ENCODE measurements at places on chromosomes 1 and 21.

GRCh38 chr1:223401873-223402789 is 8.9 kb downstream of the CCDC185 start:
- DNase-seq: no peak

- DNase-seq: no peak
Measured at GRCh38 chr1:164983023-164983650, 373.4 kb downstream of the LMX1A start.

DNA sequence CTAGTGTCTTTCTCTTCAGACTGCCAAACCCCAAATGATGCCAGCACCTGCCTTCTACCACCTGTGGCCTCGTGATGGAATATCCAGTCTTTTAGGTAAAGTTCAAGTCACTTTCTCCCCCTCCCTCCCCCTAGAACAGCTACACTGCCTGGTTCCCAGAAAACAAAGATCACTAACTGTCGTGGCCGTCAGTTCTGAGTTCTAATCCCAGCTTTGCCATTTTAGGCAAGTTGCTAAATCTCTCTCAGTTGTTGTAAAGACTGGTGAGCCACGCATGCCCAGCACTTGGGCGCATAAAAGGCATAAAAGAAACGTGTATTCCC is 648 bp upstream of the TRAPPC3 start:
- no peak for DNase-seq

DNA sequence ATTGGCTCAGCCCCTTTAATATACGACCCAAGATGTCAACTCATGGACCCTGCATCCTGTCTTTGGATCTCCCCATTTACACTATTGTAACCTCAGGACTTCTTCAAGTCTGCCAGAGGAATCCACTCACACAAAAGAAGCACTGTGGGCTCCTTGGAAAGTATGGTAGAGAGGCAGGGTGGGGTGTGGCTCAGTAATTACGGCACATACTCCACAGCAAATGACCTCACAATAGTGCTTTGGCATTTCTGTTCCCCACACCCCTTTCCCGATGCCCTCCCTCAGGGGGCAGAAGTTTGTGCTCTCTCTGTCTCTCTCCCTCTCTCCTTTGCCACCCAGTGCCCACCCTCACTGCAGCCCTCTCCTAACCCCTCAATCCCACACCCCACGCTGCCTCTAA is 27.8 kb upstream of the IFNAR2 start:
- no peak for DNase-seq

DNA sequence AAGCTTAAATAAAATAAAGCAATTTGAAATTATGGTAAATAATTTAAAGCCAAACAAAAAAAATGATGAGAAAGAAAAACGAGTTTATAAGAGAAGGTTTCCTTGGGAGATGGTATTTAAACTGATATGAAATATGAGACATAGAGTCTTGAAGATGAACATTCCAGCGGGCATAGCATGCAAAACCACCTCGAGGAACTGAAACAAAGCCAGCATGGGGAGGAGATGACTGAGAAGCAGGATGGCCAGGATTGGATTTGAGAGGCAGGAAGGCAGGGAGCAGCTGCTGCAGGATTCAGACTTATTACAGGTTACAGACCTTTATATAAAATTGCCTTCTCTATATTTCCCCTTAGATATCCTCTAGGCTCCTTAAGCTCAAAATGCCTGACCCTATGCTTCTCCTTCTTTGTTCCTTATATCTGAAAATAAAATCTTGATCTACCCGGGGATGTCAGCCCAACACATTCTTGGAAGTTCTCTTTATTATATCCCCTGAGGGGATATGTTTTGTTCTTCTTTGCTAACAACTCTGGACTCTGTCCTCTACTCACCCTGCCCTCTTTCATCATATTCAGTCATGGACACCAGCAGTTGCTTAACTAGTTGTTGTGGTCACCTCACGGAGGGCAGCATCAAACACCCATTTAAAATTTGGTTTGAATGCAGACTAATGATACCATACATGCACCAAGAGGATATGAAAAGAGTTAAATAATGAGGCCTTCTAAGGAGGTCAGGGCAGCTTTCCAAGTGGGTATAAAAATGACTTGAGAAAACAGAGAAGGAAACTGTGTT is 719.1 kb upstream of the B3GALT2 start:
- no peak for DNase-seq

GRCh38 chr1:226590614-226591013 is 42.0 kb downstream of the STUM start:
- DNase-seq: no peak

DNA sequence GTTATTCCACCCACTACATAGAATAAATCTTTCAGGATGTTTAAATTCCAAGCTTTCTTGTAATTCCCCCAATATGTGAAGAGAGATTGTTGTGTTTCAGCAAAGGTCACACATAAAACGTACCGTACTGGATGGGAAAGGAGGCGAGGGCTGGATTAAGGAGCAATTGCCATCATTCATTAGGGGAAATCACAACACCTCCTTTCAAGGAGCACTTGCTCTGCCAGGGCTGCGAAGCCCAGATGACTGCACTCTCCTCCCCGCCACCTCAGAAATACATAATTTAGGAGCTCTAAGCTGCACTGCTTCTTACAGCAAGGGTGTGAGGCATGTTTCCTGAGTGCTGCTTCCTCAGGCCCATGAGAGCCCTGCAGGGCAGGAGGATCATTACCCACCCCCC is 29.6 kb downstream of the MATN1 start:
- no peak for DNase-seq

- no peak for DNase-seq
Measured at GRCh38 chr1:111476761-111477309, 3.1 kb downstream of the C1orf162 start.

- no peak for DNase-seq
Measured at GRCh38 chr1:80779275-80779674, 1021.5 kb upstream of the ADGRL2 start.

GRCh38 chr1:151193856-151194255 is 3.9 kb upstream of the VPS72 start:
- no peak for DNase-seq

DNA sequence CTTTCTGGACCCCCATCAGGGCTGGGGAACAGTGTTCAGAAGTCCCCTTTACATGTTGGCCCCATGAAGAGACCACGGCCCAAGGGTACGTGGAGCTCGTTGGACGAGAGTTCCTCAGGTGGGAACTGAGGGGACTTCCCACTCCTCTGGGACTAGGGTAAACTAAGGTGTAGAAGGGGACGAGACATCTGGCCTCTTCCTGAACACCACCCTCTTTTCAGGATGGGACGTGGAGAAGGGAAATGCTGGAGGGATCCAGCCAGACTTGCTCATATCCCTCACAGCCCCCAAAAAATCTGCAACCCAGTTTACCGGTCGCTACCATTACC is 2.0 kb downstream of the NAXE start:
- no peak for DNase-seq

DNA sequence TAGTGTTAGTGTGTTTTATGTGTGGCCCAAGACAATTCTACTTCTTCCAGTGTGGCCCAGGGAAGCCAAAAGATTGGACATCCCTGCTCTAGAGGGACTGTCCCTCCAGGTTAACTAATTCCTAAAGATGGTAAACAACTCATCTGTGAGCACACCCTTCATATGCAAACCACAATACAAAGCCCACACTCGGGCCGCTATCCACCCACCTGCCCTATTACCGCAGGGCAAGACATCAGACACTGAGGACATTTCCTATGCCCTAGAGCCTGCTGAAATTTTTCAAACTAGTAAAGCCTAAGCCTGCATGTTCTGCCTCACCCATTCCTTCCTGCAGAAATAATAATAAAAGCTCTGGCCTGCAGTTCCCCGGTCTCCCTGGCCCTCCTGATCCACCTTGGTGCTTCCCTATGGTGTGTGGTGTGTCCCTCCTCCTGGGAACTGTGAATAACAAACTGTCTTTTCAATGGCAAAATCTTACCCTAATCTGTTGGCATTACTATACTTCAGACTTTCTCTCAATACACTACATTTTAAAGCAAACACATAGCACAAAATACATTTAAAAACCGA is 39.3 kb upstream of the NTPCR start:
- no peak for DNase-seq

DNA sequence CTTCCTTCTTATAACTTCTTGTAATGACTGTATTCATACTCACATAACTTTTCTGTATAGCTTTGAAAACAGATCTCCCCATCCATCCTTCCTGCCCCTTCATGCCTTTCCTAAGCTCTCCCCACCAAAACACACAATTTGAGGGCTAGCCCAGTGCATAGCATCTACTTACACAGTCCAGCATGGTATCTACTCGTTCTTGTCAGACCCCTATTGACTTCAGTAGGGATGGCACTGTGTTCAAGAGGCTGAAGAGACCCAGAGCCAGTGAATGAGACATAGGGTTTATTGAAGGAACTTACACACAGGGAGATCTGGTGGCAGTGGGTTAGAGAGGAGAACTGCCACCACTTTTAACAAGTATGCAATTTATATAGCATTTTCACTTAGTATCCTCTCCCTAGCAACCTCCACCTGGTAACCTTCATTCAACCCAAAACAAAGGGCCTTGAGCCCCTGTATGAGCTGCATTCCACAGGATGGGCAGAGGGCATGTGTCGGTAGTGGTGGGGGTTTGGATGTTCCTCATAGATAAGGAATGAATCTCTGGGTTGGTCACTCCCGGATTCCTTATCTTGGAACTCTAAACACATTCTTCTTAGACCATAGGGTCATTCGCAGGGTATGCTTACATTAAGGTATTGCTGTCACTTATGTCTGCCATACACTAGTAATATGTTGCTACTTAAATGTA is 64.9 kb upstream of the GNG12 start:
- no peak for DNase-seq

GRCh38 chr1:217534566-217534965 is 96.3 kb downstream of the GPATCH2 start:
- DNase-seq: no peak

GRCh38 chr1:36099681-36100341 is 11.1 kb downstream of the ADPRS start:
- DNase-seq: peak; percentile 72

DNA sequence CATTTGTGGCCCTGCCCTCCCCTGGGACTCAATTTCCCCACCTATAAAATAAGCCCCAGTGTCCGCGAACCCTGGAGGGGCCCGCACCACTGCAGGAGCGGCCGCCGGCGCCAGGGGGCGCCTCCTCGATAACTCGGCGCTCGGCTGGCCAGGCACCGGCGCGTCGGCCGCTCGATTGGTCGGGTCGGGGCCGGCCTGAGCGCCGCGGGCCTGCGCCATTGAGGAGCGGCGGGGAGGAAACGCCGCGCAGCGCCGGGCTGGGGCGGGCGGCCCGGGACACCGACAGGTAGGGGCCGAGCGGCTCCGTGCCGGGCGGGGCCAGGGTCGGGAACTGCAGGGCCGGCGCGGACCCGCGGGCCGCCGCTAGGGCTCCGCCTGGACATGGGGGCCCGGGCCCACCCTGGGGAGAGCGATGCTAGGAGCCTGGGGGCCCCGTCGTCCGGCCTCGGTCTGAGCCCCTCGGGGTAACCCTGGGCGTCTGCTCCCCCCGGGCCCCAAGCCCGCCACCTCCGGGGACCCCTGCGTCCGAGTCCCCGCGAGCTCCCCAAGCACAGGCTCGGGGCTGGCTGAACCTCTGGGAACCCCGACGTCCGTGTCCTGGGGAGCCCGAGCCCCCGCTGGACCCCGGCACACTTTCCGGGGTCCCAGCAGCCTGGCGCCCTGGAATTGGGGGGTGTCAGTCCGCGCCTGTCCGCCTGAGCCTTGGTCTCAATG is at the start of gene VPS13D:
TSS of gene VPS13D (plus strand) at position 196 of the 714 bp plus-strand sequence. CDS start 4,237 bp downstream, outside the sequence.
- peak; percentile 85 for DNase-seq

- DNase-seq: peak; percentile 77
Measured at GRCh38 chr1:201019321-201019977, 4.1 kb downstream of the KIF21B start.

- no peak for DNase-seq
Measured at GRCh38 chr1:159228554-159228953, 23.9 kb downstream of the ACKR1 start.

- DNase-seq: no peak
Measured at GRCh38 chr1:214719207-214719606, 116.2 kb downstream of the CENPF start.

DNA sequence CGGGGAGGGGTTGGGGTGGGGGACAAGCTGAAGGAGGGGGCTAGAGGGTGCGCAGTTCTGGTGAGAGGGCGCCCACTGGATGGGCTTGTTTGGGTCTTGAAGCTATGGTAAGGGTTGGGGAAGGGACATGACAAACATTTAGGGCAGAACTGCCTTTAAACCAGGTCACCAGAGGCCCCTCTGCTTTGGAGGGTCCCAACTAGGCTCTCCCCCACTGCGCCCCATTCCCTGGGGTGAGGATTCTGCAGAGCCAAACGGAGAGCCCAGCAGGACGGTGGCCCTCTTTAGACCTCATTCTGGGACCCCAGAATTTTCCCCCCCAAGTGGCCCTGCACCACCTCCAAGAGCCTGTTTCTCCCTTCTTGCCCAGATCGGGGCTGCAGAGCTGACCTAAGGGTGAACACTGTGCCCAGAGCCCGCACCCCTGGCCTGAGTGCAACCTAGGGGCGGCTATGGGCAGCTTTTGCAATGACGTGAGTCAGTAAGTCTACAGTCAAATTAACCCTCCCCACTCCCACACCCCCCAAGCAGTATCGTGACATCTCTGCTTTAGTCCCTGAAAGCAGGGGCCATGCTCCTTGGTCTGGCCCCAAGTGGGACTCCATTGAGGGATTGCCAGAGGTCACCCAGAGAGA is 593.8 kb downstream of the MATN1 start:
- no peak for DNase-seq

- DNase-seq: no peak
Measured at GRCh38 chr1:65980237-65980636, 187.5 kb downstream of the PDE4B start.

- DNase-seq: no peak
Measured at GRCh38 chr21:33608559-33608958, 20.1 kb upstream of the DONSON start.

DNA sequence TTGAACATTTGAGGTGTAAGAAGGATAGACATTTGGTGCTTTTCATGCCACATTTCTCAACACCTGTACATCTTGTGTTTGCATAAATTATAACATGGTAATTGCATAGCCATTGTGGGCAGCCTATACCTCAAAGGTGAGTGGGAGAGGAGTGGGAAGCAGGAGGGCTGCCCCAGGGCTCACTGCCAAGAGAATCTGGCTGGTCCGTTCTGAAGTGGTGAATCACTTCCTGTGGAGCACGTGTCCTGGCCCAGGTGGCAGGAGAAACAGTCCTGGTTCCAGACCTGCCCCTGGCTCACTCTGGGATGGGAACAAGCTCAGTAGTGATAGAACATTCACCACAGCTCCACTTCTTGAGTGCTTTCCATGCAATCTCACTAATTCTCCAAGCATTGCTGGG is 11.6 kb upstream of the OLFML2B start:
- DNase-seq: no peak

DNA sequence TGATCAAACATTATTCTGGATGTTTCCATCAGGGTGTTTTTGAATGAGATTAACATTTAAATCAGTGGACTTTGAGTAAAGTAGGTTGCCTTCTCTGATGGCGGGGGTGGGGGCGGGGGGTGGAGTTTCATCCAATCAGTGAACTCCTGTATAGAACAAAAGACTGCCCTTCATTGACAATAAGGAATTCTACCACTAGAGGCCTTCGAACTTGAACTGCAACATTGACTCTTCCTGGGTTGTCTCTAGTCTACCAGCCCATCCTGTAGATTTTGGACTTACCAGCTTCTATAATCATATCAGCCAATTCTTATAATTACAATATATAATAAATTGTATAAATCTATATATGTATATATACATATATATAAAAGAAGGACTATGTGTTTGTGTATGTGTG is 520.4 kb upstream of the CXADR start:
- DNase-seq: no peak
